Femur (tissue), 1 donor: ENCODE measurements at places on chromosomes 4 and X.

GRCh38 chrX:119539872-119540271 is 25.3 kb downstream of the STEEP1 start:
- DNase-seq, result no peak

GRCh38 chrX:24027985-24028384 is 999 bp upstream of the KLHL15 start:
- DNase-seq, result no peak

DNA sequence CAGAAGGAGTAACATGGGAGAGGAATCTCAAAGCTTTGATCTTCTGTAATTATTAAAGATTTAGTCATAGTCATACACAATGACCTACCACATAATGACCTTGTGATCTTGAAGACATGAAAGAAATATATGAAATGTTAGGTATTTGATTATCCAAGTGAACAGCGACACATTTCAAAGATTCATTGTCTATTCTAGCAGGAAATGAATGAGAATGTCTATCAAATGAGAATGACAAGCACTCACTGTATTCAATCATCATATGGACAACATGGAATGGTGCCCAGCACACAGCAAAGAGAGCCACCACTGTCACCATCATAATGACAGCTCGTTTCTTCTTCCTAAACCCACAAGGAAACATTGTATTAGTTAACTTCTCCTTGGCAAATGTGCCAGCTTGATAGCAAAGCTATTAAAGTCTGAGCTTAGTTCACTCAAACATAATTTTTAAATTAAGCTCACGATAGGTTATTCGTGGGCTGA is 50.6 kb downstream of the QRFPR start:
- no peak for DNase-seq

- DNase-seq, result no peak
Measured at GRCh38 chr4:4880492-4880891, 21.0 kb downstream of the MSX1 start.

DNA sequence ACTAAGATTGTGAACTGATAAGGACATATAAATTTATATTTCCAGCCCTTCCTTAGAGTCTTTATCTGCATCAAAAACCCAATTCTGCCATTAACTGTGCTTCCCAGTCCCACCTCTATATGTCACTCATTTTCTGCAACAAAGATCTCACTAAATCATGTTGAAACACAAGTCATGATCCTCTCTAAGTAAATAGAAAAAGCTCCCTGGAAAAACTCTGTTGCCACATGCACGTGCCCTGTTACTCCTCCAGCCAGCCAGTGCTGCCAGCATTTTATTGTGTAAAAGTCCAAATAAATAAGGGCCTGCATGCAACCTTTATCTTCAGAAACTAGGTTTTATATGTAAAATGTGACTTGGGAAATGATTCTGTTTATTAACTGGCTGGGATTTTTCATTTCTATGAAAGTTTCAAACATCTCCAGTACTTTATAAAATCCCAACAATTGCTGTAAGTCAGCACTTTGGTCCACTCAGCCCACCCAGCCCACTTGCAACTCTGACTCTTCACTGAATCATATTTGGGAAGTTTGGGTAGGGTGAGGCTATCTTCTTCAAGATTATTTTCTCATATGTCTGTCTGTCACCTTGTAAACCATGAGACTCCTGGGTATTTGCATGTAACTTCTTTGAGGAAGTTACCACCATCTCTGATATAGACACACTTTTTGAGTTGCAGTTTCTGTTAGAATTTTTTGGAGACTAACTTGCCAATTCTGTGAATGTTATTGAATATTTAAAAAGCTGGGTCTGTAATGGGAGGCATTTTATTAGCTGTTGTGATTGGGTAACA is 40.0 kb upstream of the SMARCA5 start:
- no peak for DNase-seq

DNA sequence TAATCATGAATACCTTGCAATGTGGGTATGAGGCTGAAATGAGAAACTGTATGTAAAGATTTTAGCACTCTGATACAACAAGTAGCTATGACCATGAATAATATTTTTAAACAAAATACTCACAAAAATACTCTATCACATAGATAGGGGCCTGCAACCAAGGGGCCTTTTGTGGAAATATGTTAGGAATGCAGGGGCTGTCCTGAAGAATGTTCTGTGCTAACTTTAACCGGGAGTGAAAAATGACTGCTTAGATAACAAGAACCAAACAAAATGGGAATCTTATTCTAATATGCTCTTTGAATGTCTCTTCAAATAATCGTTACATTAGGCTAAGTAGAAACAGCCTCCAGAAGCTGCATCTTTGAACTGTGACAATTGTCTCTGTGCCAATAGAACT is 37.9 kb upstream of the GYPA start:
- no peak for DNase-seq

- no peak for DNase-seq
Measured at GRCh38 chrX:16971694-16972093, 25.2 kb downstream of the REPS2 start.

- no peak for DNase-seq
Measured at GRCh38 chr4:4247696-4248028, 361 bp downstream of the TMEM128 start.

GRCh38 chr4:16669036-16669435 is 229.4 kb downstream of the LDB2 start:
- no peak for DNase-seq

- DNase-seq, result no peak
Measured at GRCh38 chrX:44401151-44401550, 57.7 kb upstream of the EFHC2 start.

GRCh38 chr4:67873116-67873515 is 10.7 kb downstream of the TMPRSS11D start:
- no peak for DNase-seq

DNA sequence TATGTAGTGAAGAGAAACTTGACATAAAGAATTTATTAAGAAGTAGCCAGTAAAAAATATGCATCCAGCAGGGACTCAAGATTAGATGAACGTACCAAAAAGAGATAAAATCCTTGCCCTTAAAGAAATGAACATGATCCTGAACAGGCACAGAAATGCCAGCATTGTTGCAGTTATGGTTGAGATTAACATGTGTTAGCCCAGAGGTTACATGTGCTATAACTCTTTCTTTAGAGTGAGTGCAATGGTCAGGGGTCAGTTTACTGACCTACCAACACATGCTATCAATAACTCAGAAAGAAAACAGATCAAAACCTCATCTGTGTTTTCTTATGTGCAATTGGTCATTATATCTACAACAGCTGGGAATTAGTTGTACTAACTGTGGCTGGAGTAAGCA is 166.1 kb upstream of the NDST3 start:
- no peak for DNase-seq

DNA sequence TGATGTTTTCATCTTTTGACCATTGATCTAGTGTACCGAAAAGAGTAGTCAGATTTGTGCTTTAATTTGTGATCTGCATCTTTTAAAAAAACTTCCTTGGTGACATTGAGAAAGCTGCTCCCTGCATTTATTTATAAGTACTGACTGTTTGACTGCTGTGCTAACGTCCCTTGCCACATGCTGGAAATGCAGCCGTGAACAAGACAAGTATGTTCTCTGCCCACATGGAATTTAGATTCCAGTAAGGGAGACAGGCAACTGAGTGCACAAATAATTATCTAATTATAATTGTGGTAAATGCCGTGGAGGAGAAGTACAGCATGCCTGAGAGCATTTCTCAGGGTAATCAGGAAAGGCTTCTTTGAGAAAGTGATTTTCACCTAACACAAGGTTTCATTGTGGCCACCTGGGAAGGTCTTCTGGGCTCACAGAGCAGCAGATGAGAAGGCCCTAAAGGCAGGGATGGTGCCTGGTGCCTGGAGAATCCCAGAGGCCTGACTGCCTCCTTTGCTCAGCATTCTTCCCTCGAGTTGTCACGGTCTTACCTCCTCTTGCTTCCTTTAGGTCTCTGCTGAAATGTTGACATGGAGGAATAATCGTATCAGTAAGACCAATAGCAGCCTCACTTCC is 55.8 kb downstream of the PTTG2 start:
- no peak for DNase-seq

DNA sequence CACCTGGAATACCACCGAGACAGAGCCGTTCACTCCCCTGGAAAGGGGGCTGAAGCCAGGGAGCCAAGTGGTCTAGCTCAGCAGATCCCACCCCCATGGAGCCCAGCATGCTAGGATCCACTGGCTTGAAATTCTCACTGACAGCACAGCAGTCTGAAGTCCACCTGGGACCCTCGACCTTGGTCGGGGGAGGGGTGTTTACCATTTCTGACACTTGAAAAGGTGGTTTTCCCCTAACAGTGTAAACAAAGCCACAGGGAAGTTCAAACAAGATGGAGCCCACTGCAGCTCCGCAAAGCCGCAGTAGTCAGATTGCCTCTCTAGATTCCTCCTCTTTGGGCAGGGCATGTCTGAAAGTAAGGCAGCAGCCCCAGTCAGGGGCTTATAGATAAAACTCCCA is 243.2 kb downstream of the RASL11B start:
- no peak for DNase-seq

DNA sequence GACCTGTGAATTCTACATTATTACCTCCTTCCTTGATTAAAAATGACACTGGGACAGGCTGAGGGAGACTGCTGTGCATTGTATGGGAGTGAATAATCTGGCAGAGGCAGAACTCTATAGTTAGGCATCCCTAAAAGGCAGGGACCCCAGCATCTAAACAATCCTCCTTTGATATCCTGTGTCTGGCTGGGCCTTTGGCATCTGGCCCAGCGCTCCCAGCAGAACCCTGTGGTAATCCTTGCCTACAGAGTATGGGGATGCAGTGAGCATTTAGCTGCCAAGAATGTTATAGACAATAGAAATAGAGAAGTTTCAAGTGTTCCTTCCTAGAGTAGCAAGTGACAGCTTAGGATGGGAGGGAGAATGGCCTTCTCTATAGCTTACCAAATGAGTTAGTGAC is 38.5 kb downstream of the ZCCHC12 start:
- DNase-seq, result no peak

DNA sequence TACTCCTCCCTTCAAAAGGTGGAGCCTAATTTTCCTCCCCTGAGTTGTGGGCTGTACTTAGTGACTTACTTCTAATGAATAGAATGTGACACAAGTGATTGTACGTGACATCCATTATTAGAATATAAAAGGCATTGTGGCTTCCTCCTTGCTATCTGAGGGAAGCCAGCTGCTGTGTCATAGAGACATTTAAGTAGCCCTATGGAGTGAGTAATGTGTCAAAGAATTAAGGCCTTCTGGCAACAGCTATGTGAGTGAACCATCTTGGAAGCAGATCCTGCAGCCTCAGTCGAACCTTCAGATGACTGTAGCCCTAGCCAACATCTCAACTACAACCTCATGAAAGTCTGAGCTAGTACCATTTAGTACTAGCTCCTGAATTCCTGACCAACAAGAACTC is 76.1 kb downstream of the BCOR start:
- DNase-seq, result no peak
